ENCODE measurements at places on chromosomes 4 and X. TPM values are rescaled to one million over a fixed set of nuclear protein-coding genes. Genes with fewer than 3 reads are reported as not detected.

GAGE12E gene
- not detected for total RNA-seq

MAGEA1 gene
- not detected for total RNA-seq

SLITRK4 gene
- 62.1 TPM for total RNA-seq

SPANXN4 gene
- not detected for total RNA-seq

BEX5 gene
- 47.3 TPM for total RNA-seq

ADH1B gene
- 0.16 TPM for total RNA-seq
